ENCODE measurements at places on chromosomes 3 and 15. TPM values are rescaled to one million over a fixed set of nuclear protein-coding genes. Genes with fewer than 3 reads are reported as not detected.

- DNase-seq = no peak
Observed at GRCh38 chr15:66947471-66947870, 117.9 kb upstream of the SMAD3 start.

- no peak for DNase-seq
Observed at GRCh38 chr3:165502707-165503106, 306.5 kb upstream of the SLITRK3 start.

DNA sequence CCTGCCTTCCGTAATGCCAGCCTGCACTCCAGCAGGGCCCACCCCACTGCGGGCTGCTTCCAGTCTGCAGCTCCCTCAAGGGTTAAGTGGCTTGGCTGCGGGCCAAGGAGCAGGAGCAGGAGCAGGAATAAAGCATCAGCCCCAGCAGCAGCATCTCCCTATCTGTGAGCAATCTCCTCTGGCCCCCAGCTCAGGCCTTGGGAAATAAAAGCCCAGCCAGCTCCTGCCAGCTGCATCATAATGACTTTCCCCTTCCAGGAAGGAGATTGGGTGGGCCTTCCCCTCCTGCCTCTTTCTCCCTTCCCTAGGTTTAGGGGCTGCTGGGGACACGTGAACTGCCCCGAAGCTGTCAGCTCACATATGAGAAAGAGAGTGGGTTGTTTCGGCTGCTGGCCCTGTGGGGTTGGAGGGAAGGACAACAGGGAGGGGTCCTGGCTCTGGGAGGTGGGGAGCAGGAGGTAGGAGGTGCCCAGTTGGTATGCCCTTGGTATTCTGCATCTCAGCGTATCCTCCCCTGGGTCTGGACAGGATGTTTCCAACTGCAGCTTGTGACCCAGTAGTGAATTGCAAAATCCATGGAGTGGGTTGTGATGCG lies 34.6 kb upstream of the FGD5 start:
- DNase-seq = no peak

DNA sequence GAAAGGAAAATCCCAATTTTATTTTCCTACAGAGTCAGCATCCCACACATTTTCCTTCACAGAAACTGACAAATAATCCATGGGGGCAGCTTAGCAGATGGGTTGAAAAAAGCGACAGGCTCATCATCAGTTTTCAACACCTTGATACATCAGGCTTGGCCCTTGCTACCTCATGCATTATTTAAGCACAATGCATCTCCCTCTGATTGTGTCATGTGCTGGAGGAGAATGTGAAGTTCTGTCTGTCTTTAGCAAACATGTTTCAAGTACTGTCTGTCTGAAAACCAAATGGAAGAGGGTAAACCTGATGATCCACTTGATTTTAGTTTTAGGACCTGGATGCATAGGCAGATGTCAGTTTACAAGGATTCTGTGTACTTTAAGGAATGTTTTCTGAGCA lies 128.6 kb upstream of the ADAMTS9 start:
- no peak for DNase-seq

DNA sequence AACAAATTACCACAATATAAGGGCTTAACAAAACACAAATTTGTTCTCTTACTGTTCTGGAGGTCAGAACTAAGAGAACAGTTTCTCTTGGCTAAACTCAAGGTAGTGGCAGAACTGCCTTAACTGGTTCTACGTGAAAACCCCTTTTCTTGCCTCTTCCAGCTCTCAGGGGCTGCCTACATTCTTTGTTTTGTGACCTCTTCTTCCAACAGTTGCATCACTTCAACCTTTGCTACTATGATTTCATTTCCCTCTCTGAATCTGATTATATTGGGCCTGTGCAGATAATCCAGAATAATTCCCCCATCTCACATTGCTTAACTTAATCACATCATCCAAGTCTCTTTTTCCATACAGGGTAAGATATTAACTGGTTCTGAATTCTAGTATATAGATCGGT lies 624.6 kb downstream of the ZPLD1 start:
- DNase-seq = no peak

- no peak for DNase-seq
Observed at GRCh38 chr15:45630917-45631691, 3.7 kb upstream of the SQOR start.

Gene LRRC31
- total RNA-seq = under 0.01 TPM

GRCh38 chr15:54519577-54519976 lies 541.3 kb downstream of the UNC13C start:
- DNase-seq = no peak

DNA sequence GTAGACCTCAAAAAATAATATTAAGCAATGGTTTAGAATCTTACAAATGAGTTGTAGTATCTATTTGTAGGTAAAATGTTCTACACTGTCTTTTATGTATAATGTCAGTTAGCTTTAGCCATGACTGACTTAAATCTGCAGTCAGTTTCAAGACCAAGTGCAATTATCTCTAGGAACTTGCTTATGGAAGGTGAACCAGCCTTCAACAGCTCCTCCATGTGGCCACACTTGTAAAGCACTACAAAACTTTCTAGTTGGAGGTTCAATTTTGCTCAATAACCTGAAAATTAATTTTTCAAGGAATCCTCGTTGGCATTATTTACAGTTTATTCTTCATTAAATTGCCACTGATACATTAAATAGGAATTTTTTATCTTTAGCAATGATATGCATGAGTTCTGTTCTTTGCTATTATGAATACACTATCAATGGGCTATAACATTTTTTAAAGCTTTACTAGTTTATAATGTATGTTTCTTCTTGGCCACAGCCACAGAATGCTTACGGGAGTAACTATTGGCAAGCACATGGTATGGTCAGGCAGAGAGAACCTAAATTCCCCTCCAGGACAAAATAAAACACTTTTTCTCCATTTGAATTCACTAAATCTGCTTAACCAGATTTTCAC lies 315.3 kb upstream of the UBE2E2 start:
- no peak for DNase-seq

All from frontal cortex (tissue), 4 donors.